ENCODE measurements at places on chromosomes 11 and 22. TPM values are rescaled to one million over a fixed set of nuclear protein-coding genes. Genes with fewer than 3 reads are reported as not detected.

The C1QTNF5 gene
- 25.9 TPM for polyA plus RNA-seq

GRCh38 chr11:2651826-2652271 lies 47.9 kb downstream of the KCNQ1OT1 start:
- DNase-seq: no peak

GRCh38 chr22:50224071-50224470 lies 20.8 kb downstream of the TUBGCP6 start:
- no peak for DNase-seq

The PANX2 gene
- 1.5 TPM for polyA plus RNA-seq

The RFPL1 gene
- polyA plus RNA-seq: 1.1 TPM

The CDHR5 gene
- polyA plus RNA-seq: 31.0 TPM

The NCR3LG1 gene
- 1.6 TPM for polyA plus RNA-seq

DNA sequence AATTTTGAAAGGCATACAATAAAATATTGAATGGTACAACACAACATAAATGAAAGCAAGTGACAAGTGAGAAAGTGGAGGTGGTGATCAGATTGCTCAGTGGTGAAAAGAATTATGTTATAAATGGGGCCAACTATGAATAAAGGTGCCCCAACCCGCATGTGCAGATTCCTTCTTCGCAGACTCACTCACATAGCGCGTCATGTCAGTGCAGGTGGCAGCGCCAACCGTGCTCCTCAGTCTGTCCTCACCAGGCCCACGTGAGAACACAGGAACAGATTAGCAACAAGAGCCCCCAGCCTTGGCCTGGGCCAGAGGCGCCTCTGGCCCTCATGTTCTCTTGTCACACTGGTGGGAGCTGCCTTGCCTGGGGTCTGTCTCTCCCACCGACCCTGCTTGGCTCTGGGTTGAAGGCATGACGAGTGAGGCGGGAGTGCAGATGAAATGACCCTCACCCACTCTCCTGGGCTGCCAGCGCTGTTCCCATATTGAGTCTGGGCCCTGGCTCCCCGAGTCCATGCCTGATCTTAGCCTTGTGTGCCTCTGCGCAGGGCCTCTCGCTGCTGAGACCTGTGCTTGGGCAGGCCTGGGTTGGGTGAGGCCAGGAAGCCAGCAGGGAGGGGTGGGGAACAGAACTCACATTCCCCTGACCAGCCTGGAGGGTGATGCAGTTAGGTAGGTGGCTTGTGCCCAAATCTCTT lies 6.4 kb downstream of the ATG16L2 start:
- DNase-seq: no peak

DNA sequence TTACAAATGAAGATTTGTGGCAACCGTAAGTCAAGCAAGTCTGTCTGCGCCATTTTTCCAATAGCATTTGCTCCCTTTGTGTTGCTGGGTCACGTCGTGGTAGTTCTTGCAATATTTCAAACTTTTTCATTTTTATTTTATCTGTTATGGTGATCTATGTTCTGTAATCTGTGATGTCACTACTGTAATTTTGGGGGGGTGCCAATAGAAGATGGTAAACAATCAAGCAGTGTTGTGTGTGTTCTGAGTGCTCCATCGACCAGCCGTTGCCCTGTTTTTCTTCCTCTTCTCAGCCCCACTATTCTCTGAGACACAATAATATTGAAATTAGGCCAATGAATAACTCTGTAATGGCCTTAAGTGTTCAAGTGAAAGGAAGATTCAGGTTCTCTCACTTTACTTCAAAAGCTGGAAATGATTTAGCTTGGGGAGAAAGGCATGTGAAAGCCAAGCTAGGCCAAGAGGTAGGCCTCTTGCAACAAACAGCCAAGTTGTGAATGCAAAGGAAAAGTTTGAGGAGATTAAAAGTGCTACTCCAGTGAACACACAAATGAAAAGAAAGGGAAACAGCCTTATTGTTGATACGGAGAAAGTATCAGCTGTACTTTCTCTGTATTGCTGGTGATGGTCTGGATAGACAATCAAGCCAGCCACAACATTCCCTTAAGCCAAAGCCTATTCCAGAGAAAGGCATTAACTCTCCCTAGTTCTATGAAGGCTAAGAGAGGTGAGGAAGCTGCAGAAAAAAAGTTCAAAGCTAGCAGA lies 7.5 kb downstream of the ZC3H12C start:
- DNase-seq: no peak

- no peak for DNase-seq
Measured at GRCh38 chr11:20762116-20762844, 92.9 kb downstream of the NELL1 start.

DNA sequence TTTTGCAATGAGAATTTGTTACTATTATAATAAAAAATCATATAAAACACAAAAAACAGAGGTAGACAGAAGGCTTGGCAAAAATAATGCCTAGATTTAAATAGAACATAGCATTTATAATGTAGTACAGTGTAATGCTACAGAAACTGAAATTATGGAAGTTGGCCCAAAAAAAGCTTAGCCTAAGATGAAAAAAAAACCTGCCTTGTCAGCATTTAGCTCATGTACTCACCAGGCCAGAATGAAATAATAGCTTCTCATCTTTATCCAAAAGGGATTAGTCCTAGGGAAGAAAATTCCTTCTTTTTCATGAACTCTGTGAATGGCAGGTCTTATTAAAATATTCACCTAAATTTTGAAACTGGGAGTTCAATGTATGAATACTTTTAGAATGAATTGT lies 951.1 kb downstream of the LRRC4C start:
- no peak for DNase-seq

The VPREB3 gene
- 0.35 TPM for polyA plus RNA-seq

DNA sequence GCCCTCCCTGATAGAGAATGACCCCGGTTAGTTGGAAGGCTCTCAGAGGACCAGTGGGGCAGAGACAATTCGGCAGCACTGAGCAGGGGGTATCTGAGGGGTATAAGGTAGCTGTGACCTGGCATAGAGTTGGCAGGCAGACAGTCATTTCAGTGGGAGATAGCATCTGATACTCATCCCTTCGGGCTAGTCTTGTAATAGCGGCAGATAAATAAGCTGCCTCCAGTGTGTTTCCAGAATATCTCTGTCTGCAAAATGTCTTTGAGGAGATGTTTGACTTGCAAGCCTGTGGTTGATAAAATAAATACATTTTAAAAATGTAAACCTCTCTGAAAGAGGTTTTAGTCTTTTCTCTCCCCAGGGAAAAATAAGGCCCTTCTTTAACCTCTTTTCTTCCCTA lies 54.2 kb downstream of the TEAD1 start:
- no peak for DNase-seq

DNA sequence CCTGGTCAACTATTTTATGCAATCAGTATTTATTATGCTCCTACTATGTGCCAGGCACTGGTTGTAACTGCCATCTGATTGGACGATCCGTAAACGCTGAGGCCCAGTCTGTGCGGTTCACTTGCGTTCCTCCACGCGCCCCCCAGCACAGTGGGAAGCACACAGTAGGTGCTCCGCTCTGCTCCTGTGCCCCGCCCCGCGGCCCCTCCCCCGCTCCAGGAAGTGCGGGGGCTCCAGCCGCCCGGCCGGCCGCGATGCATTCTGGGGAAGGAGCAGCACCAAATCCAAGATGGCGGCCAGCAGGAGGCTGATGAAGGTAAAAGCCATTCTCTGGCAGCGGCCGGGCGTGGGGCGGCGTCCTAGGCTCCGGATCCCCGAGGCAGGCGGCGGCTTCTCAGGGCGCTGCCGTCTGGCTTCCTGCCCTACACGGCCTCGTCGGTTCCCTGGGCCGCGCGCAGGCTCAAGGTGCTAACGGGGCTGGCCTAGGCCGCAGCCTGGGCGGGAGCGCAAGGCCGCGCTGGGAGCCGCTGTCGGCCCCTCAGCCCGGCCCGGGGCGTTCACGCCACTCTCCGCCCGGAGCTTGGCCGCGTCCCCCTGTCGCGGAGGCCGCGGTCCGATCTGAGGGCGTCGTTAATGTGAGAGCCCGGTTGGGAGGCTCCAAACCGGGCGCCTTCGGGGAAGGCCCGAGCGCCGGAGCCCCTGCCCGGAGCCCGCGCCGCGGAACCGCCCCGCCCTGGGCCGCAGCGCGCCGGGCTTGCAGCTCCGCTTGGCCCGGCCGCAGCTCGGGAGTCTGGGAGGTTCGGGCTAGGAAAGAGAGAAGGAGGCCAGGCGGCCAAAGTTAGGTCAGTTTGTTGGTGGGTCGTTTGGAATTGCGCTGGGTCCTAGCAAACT lies at the start of gene UBE2L3:
Gene UBE2L3, plus strand, starts transcription at position 259 of the 891 bp plus-strand sequence. Its CDS starts 31 bp downstream, at position 290.
- DNase-seq: peak; percentile 73

DNA sequence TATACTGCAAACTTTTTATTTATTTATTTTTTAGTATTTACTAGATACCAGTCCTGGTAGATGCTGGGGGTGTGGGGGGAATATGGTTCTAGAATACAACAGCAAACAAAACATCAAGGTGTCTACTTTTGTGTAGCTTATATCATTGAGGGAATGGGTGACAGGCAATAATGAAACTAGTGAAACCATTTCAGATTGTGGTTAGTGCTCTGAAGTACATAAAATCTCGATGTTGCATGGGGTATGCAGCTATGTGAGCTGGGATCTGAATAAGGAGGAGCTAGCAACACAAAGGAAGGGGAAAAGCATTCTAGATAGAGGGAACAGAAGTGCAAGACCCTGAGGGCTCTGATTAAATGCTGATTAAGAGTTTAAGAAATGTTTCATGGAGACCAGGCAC lies 103.5 kb downstream of the WT1 start:
- DNase-seq: no peak

DNA sequence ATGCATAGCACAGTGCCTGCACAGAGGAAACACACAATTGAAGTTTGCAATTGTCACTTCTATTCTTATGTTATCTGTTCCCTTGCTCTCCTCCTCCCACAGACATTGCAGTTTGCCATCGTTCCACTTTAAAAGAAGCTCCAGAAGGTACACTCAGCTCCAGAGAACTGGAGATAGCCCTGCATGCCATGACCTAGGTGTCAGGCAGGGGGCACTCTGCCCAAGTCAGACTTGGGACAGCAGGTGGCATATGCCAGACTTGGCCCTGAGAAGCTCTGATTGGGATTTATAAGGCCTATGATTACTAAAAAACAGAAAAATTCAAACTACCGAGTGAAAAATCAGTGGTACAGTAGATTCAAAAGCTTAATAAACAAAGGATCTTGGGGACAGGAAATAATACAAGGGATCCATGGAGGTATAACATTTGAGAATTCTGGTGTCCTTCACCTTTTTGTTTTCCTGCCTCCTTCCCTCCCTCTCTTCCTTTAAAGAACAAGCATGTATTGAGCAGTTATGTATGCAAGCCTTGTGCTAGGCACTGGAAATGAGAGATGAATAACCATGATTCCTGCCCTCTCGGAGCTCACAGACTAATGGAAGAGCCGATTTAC lies 40.0 kb downstream of the TENM4 start:
- no peak for DNase-seq

GRCh38 chr11:121661880-121662486 lies 209.2 kb upstream of the SORL1-AS1 start:
- no peak for DNase-seq

The MICAL2 gene
- 8.3 TPM for polyA plus RNA-seq

Data from right renal cortex interstitium (tissue), 3 donors.